ENCODE measurements at places on chromosomes 13 and 19. TPM values are rescaled to one million over a fixed set of nuclear protein-coding genes. Genes with fewer than 3 reads are reported as not detected.
A peak's percentile ranks its signal among the peaks of the same experiment; 100 is the strongest.

The FUT2 gene
- total RNA-seq: 1.8 TPM

- no peak for DNase-seq
Observed at GRCh38 chr19:58335630-58336029, 8.8 kb downstream of the ZSCAN22 start.

DNA sequence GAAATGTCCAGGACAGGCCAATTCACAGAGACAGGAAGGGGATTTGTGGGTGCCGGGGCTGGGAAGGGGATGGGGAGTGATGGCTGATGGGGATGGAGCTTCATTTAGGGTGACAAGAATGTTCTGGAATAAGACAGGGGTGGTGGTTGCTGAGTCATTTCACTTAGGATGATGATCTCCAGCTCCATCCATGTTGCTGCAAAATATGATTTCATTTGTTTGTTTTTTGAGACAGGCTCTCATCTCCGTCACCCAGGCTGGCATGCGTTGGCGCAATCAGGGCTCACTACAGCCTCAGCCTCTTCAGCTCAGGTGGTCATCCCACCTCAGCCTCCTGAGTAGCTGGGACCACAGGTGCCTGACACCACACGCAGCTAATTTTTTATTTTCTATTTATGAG, 3.1 kb upstream of the JSRP1 start:
- no peak for DNase-seq

- DNase-seq: no peak
Observed at GRCh38 chr13:73851104-73851503, 283.1 kb downstream of the KLF12 start.

The TPTE2 gene
- not detected for total RNA-seq

The NMRK2 gene
- 59.4 TPM for total RNA-seq

- DNase-seq: no peak
Observed at GRCh38 chr13:100789025-100789424, 114.4 kb upstream of the TMTC4 start.

The ELAVL3 gene
- 0.17 TPM for total RNA-seq

DNA sequence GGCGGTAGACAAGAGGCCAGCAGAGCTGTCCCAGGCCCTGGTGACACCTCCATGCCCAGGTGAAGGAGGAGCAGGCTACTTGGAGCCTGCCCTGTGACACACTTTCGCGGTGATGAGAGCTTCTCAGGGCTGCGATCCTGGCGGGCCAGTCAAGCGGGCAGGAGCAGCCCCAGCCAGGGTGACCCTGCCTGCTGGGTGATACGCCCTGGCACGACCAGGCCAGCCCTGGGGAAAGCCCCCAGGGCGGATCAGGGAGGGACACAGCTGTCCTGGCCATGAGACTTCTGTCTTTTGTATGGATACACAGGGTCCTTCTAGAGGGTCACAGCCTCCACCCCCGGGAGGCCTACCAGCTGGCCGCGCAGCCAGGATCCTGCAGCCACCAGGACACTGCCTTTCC, 13.1 kb downstream of the DNM2 start:
- peak; percentile 54 for DNase-seq

- no peak for DNase-seq
Observed at GRCh38 chr19:36497001-36497400, 7.6 kb upstream of the ZNF566 start.

The GNA15 gene
- total RNA-seq: not detected

- peak; percentile 3 for DNase-seq
Observed at GRCh38 chr19:6103217-6103644, 7.1 kb downstream of the RFX2 start.

GRCh38 chr19:38920602-38921419, 8.8 kb upstream of the CCER2 start:
- DNase-seq: peak; percentile 41

DNA sequence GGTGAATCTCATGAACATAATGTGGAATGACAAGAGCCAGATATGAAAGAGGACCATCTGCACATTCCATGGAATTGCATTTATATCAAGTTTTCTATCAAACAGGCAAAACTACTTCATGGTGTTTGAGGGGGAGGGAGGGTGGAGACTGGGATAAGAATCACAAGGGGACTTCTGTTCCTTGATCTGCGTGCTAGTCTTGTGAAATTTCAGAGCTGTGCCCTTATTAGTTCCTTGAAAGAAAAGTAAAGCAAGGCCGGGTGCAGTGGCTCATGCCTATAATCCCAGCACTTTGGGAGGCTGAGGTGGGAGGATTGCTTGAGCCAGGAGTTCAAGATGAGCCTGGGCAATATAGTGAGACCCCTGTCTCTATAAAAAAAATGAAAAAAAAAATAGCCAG, 30.2 kb upstream of the CEBPG start:
- DNase-seq: no peak

The HCST gene
- 2.4 TPM for total RNA-seq

DNA sequence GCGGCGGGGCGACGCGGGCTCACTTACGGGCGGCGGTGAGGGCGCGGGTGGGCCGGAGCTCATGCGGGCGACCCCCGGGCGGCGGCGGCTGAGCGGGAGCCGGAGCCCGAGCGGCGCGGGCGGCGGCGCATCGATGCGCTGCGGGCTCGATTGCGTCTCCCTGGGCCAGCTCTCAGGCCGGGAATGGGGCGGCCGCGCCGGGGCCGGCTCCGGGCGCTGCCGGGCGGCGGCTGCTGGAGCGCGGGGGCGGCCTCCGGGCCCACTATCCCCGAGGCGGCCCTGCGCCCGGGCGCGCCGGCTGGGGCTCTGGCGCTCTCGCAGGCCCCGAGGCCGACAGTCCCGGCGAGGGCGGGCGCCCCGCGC, 1.4 kb upstream of the TSHZ3 start:
- DNase-seq: peak; percentile 88

- peak; percentile 86 for DNase-seq
Observed at GRCh38 chr19:17794731-17795494, at the start of gene B3GNT3. Gene B3GNT3, plus strand, starts transcription at chr19:17795138. Its CDS starts 12,670 bp downstream, at chr19:17807808.

The KLK3 gene
- not detected for total RNA-seq

The ZNF121 gene
- total RNA-seq: 53.8 TPM

The MCF2L gene
- 21.3 TPM for total RNA-seq

- no peak for DNase-seq
Observed at GRCh38 chr13:44272692-44273091, 100.9 kb upstream of the SERP2 start.

GRCh38 chr13:95246292-95247082, 54.8 kb downstream of the ABCC4 start:
- no peak for DNase-seq

DNA sequence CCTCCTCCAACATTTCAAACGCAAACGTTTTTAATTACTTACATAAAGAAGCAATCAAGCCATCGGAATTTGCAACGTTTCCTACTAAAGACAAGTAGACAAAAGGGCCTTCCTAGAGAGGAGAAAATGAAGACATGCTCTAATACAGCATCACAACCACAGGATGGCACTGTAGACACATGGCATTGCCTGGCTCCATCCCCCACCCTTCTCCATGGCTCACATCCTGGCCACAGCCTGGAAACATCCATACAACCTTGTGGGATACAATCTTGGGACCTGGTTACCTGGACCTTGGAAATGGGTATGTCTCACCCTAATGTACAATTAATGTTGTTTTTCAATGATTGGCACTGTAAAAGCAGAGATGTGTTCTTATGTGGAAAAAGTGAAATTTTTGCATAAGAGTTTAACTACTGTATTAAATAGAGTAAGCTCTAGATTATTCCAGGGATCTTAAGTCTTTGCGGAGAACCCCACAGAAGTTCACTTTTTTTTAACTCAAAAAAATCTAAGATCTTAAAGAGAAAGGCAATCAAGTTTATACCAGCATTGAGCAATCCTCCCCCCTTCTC, 21.5 kb downstream of the EBPL start:
- peak; percentile 87 for DNase-seq

- DNase-seq: peak; percentile 77
Observed at GRCh38 chr13:112346899-112347229, 29.3 kb upstream of the SPACA7 start.

The S1PR4 gene
- not detected for total RNA-seq

- no peak for DNase-seq
Observed at GRCh38 chr13:60753641-60754040, 356.6 kb downstream of the TDRD3 start.

- DNase-seq: no peak
Observed at GRCh38 chr19:38513762-38514167, 80.3 kb downstream of the RYR1 start.

The AMH gene
- 10.5 TPM for total RNA-seq

- no peak for DNase-seq
Observed at GRCh38 chr13:28475916-28476725, 18.8 kb downstream of the FLT1 start.

GRCh38 chr19:14148751-14149410, 12.5 kb upstream of the ASF1B start:
- DNase-seq: peak; percentile 83

The CYP4F2 gene
- not detected for total RNA-seq
